NCI-H82 (cell line): ENCODE measurements at places on chromosomes 4 and X.

DNA sequence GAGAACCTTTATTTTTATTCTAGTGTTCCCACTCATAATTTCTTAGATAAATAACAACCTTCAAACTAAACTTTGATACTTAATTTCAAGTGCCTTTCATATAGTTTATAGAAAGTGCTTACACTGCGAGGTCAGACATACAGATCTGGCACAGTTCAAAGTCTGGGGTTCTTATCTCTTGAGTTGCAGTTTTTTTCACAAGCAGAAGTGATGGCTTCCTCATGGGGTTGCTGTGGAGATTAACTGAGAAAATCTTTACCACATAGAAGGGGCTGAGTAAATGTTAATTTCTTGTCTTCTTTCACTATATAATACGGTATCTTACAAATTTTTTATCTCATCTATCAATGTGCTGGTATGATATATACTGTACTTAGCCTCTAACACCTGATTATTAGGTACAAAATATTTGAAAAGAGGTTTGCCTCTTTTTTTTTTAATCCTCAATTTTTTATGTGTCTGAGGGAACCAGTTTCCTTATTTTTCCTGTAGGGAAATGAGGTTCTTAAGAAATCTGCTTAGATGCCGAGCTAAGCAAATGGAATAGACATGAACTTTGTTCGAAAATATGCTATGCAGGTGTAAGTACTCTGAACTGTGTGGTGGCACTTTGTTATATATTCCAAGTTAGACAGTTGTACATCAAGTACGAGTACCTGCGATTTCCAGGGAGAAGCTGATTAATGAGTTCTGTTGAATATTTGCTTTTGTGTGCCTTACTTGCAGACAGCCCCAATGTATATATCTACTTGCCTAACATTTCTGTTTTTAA, 3.3 kb downstream of the ING2 start:
- DNase-seq: no peak

- no peak for DNase-seq
Measured at GRCh38 chrX:131845201-131845600, 177.9 kb upstream of the STK26 start.

DNA sequence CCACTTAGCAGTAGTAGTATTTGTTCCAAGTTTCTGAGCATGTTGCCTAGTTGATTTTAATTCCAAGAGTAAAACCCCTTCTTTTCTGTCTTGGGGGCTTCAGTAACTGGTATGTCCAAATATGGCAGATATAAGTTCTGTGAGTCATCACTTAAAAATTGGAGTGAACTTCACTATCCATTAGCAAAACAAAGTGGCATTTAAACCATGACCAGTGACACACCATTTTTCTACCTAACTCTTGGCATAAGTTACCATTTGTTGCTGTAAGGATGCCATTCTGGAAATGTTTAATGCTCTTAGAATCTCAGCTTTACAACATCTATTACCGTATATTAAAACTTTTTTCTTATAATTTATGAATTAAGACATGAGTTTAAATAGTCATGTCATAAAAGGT, 102.0 kb downstream of the CBR4 start:
- no peak for DNase-seq

DNA sequence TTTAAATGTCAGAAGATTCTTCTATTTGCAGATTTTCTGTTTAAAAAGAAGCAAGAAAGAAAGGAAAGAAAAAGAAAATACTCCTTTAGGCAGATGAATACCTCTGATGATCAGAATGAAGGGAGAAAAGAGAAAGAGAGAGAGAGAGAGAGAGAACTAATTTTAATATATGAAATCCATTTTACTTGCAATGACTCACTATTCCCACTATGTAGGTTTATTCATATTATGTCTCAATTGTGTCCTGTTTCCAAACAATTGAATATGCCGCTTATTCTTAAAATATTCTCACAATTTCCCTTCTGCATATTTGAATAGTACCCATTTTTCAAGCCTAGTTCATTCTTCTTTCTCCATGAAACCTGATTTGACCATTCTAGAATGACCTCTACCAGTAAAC, 11.7 kb downstream of the MEPE start:
- no peak for DNase-seq

GRCh38 chrX:35847736-35848135, 49.6 kb downstream of the MAGEB16 start:
- no peak for DNase-seq
